CD4-positive, alpha-beta T cell treated with Interleukin-4 for 4 hours (primary cell): ENCODE measurements at places on chromosomes 6 and 20.

DNA sequence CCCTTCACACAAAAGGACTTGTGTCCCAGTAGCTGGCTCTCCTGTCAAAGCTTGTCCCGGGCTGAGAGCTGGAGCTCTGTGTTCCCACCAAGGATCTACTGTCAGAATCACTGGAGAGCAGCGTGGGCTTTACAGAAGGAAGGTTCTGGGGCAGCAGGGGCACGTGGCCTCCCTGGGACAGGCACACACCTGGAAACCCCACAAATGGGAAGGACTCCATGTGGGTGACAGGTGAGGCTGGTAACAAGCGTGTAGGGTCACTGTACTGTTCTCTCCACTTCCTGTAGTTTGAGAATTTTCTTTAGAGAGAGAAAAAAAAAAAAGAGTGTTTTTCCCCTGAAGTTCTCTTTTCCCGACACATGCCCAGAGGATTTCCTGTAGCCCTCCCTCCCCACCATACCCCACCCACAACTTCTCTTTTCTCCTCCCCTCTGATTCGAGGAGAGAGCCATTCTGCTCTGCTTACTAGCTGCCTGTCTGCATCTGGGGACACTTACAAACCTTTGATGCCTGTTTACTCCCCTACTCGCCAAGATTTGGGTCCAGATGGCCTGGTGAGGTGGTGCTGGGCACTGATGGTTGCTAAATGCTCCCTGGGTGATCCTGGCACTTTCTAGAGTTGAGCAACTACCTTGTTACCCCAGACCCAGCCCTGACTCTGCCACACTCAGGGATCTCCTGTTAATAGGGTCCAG, 84.1 kb upstream of the SIRPA start:
- DNase-seq, result no peak

DNA sequence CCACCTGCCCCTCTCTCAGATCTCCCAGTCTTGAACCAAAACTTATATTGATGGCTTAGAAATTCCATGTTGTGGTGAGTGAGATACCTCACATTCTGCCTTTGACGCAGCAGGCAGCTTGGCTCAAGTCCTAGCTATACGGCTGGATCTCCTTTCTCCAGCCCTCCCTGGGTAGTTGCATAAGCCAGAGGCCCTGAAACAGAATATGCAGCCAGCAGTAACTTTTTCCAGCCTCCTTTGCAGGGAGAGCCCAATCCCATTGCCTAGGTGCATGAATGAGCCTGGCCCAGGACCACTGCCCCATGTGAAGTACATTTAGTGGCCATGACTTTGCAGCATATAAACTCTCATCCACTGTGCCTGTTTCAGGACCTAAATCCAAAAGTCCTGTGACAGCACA, 202.2 kb upstream of the CDYL start:
- no peak for DNase-seq

DNA sequence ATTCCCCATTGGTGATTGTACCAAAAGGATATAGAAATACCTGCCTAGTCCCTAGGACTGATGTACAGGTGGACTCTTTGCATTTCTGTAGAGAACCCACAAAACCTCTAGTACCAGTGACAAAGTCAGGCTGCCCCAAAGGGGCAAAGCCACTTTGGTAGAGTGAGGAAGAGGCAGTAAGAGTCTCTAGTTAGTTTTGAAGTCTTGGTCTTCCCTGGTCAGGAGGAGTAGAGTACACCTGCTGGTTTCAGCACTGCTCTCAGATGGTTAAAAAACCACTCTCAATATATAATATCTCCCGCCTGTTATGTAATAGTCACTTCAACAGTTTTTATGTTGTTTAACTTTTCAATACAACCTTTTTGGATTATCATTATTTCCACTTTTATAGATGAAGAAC, 344.9 kb downstream of the CDKAL1 start:
- no peak for DNase-seq

GRCh38 chr6:149501201-149501600, 16.4 kb upstream of the ZC3H12D start:
- DNase-seq, result no peak

DNA sequence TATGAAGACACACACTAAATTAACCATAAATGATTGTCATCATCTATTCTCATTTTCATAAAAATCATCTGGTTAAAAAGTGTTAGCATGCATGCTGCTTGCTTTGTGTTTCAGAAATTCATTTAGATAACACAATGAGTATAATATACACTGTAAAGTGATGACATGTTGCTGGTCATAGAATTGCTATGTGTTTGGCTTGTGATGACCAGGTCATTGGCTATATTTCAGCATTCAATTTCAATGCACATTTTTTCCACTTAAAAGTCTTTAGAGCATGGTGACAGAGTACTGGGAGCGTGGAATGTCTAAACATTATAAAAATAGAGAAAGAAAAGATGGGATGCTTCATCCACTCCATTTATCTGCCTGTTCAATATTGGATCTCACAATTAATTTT, 1291.1 kb upstream of the MAP3K7 start:
- no peak for DNase-seq

- no peak for DNase-seq
Measured at GRCh38 chr6:32931211-32931610, 9.6 kb downstream of the HLA-DMB start.

GRCh38 chr20:39025883-39026282, 63.7 kb downstream of the DHX35 start:
- peak; percentile 17 for DNase-seq

DNA sequence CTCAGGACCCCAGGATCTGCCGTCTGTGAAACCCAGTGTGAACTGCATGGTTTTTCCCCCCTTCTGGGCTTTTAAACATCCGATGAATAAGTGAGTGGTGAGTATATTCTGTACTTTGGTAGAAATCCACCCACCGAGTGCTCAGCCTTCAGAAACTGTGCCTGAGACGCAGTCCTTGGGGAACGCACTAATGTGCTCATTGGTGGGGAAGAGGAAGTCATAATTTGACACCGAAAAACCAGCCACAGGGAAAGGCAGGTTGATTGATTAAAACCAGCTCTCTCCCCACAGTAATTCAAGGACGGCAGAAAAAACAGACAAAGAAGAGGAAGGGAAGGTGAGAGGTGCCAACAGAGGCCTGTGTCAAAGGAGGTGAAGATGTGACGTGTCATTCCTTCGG, 21.7 kb downstream of the EDN3 start:
- no peak for DNase-seq

DNA sequence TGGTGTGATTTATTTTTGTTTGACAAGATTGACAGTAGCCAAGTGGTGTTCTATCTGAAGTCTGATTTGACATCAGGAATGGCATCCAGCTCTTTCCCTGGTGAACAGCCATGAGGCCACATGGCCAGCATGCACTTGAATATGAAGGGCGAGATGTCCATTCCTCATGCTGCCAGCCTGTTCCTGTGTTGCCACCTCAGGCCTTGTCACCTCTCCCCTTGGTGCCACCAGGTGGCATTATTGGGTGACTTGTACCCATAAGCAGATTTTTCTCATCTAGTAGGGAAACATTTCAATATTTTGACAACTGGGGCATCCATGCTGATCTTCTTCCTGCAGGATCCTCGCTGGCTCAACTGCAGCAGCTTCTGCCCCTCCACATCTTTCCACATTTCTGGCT, 199.1 kb downstream of the ERMARD start:
- DNase-seq, result peak; percentile 17

DNA sequence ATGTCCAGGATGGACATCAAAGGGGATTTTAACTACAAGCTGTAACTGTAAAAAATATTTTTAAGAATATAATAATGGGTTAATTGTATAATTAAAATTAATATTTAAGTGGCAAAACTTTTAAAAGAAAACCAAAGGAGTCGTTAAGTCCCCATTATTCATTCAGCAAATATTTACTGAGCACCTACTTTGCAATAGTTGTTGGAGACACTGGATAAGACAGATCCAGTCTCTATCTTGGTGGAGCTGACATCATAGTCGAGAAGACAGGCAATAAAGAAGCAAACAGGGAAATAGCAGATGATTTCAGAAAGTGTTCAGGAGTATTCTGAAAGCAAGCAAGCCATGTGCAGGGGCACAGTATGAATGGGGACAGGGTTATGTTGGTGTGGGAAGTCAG, 137.0 kb downstream of the CEBPB start:
- no peak for DNase-seq

DNA sequence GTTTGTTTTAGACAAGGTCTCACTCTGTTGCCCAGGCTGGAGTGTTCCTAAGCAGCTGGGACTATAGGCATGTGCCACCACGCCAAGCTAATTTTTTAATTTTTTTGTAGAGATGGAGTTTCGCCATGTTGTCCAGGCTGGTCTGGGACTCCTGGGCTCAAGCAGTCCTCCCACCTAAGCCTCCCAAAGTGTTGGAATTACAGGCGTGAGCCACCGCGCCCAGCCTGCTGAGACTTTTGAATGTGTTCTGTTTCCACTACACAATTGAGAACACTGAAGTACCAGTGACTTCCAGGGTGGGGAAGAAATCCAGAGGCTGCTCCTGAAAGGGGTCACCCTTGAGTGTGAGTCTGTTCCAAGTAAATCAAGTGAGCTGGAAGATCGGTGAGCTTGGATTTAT, 81.3 kb upstream of the ARMC2 start:
- DNase-seq, result no peak

GRCh38 chr6:16056263-16056870, 72.5 kb upstream of the MYLIP start:
- DNase-seq, result no peak

GRCh38 chr20:8601542-8601912, 467.4 kb upstream of the PLCB4 start:
- DNase-seq, result no peak

DNA sequence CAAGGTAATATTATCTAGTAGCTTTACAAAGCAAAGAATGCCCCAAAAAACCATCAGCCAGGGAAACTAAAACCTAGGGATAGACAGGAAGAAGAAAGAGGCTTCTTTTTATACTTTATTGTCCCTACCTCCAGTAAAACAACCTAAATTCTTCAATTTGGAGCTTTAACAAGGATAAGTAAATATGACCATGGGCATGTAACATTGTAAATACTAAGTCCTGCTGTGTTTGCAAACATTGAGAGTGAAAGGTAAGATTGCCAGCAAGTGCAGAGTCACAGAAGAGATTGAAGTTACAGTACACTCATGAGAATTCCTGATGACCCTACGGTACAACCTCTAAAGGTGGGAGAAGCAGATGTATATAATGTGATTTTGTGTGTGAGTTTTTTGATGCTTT, 117.2 kb downstream of the FOXO3 start:
- DNase-seq, result no peak

GRCh38 chr6:79713701-79714322, 82.7 kb downstream of the SH3BGRL2 start:
- DNase-seq, result peak; percentile 36

- DNase-seq, result no peak
Measured at GRCh38 chr6:155837474-155837873, 381.8 kb upstream of the NOX3 start.

GRCh38 chr6:106685833-106686232, 56.5 kb downstream of the QRSL1 start:
- DNase-seq, result no peak

DNA sequence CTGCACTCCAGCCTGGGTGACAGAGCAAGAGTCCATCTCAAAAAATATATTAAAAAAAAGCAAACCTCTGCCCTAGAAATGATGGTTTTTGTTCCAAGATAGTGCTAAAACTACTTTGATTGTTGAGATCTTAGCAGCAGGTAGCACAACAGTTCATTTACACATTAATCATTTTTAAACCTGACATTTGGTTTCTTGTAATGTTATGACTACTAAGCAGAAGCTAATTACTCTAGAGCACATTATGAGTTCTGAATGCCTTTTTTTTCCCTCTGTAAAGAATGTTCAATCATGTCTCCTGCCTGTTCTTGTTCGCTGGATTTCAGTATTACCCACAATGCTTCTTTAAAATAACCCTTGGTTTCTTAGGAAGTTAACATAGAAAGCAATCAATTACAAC, 24.7 kb upstream of the PHF3 start:
- DNase-seq, result no peak

DNA sequence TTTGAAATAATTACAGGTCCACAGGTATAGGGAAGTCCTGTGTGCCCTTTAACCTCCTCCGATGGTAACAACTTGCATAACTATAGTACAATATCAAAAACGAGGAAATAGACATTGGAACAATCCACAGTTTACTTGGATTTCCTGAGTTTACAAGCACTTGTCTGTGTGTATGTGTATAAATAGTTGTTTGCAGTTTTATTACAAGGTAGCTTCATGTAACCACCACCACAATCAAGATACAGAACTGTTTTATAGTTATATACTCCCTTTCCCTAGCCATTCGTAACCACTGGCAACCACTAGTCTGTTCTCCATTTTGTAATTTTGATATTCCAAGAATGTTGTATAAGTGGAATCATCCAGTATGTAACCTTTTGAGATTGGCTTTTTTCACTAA, 9.1 kb downstream of the FBXO9 start:
- no peak for DNase-seq

- DNase-seq, result no peak
Measured at GRCh38 chr20:63058696-63059335, 52.1 kb upstream of the BHLHE23 start.

DNA sequence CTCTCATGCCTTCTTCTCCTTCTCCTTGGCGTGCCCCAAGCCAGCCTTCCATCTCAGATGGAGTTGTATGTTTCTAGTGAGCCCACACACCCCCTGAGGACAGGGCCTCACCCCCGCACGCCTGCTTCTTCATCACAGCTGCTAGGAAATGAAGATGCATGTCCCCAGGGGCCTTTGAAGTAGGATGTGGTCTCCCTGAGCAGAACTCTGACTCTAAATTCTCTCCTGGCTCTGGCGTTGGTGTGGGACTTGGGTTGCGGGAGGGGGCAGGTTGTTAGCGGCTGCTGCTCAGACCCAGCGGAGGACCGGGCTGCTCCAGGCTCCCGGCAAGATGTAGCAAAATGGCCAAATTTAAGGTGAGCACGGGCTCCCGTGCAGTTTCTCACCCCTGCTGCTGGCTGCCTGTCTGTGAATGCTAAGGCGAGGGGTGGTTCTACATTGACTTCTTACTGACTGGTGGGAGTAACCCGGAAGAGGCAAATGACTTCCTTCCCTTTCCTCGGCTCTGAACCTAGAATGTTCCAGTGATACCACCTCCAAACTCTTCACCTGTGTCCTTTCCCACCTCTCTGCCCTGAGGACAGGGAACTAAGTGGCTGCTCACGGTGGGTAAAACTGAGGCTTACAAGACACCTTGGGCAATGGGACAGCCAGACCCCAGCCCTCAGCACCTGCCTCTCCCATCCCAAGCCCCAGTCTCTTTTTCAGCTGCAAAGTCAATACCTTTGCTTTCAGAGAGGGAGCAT, 8.8 kb downstream of the SYNJ2 start:
- no peak for DNase-seq

DNA sequence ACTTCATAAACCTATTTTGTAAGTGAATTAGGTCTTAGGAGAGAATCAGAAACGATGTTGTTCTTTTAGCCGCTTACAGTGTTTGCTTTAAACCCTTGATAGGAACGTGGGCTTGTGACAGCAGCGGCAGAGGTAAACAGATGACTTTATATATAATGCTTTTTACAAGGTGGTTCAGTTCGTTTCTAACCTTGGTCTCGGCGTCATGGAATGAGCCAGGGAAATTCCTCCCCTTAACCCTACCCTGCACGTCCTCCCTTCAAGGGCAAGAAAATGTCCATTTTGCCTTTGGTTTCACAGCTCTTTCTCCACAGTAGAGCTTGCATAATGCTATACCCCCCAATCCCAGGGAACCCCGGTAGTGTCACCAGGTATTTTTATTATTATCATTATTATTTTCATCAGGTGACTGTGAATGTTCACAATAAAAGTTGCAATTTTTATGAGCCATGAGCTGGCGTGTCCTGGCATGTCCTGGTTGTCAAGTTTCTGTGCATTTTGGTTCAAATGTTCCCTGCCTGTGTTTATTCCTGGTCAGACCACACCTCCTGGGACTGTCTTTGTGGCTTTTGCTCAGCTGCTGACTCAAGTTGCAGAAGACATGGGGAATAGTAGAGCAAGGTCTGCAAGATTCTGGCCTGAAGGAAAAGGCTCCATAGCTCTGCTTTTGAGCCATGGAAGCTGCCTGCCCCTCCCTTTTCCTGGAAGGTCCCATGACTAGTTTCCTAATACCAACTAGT, 112.8 kb upstream of the BMP2 start:
- DNase-seq, result no peak
